ENCODE measurements at places on chromosomes 1 and 21.

DNA sequence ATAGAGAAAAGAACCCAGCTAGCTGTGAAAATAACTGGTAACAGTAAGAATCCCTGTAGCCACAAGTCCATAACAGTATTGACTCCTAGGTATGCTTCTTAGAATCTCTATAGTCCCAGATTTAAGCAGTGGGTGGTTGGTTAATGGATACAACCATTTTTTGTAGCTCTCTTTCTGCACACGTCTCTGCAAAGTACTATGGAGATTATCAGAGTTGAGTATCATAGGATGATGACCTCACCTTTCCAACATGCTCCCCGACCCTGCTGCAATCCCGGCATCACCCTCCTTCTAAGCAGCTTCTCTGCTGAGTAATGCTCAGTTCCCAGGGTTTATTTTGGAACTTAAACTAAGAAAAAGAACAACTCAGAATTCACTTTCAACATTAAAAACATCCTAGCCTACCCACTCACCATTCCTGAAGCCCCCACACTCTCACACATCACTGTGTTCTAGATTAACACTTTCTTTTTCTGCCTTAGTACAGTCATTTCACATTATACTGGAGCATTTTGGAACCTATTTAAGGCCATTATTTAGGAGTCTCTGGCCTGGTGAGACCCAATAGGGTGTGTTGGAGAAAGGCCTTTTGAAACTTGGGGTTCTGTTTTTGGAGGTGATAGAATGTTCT, 2.7 kb downstream of the MLLT11 start:
- no peak for DNase-seq

GRCh38 chr1:83999316-83999819, 436 bp upstream of the TTLL7 start:
- DNase-seq = peak; percentile 82

DNA sequence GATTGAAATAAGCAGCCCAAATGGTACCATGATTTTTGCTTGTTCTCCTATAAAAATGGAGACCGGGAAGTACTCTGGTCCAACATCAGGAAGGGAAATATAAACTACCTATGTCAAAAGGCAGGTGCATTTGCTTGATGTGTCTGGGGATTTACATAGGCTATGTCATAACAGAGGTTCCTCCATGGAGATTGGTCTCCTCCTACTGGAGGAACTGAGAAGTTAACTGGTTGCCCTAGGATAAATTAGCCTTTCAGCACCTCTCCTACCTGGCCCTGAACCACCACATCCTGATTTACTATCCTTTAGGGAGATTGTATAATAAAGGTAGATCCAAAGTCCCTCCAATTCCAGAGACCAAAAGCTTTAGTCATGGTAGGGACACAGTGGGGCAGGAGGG, 1109.3 kb upstream of the B3GALT2 start:
- no peak for DNase-seq

DNA sequence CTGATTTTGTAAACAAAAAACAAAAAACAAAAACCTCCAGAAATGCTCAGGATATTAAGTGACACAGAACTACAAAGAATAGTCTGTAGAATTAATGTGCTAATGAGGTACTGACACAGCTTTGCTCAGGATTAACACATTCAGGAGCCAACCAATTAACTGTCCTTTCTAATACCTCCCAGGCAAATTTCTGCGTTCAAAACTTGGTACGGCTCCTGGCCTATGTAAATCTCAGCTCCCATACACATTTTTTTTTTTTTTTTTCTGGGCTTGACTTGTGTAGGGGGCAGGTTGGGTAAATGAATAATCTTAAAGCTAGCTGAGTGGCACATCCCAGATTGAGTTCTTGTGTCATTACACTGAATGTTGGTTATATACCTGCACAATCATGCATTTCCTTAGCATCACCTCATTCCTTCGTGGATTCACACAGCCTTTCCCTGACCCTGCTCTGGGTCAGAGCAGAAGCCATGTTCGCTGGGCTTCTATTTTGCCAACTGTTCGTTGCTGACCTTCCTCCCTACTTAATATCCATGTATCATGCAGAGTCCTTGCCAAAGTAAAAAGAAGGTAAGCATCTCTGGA, 12.6 kb upstream of the IER5 start:
- no peak for DNase-seq

DNA sequence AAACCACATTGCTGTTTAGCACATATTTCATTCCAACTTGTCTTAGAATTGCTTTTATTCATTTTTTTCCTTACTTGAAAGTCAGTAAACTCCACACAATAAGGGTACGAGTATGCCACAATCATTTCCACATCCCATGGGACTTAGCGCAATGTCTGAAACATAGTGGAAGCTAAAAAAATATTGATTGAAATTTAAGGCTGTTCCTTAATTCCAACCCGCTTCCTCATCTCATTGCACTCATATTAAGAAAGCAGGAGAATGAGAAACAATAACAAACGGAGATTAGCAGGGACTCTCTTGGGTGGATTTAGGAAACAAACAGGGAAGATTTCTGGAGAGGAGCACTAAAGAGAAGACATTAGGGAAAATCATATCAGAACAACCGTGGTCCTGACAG, 39.3 kb upstream of the RGS4 start:
- DNase-seq = no peak

DNA sequence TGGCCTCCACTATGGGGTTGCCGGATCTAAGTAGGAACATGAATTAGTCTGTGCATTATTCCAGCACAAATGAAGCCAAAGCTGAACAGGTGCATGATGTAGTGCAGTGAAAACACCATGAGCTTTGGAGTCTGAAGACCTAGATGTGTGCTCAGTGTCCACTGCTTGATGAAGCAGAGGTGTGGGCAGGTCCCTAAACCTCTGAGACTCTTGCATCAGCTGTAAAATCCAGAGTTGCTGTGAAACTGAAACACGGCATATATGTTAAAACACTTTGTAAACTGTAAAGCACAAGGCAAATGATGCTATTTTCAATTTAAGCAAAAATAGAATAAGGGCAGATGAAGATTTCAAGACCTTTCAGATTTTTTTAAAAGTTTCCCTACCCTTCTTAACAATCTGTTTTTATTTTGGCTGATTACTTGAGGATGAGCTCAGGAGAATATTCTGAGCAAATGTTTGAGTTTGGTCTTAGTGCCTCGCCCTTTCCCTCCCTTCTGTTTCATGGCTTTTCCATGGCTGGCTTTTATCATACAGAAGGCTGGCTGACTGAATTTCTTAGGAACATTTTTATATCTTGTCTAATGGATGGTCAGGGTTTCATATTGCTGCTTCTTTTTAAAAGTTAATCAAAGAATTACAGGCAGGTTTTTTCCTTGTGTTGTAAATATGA, 221.8 kb downstream of the NTNG1 start:
- DNase-seq = no peak

GRCh38 chr1:115980998-115981993, 5.0 kb downstream of the SLC22A15 start:
- DNase-seq = peak; percentile 9

GRCh38 chr1:162016631-162017030, 7.0 kb downstream of the OLFML2B start:
- DNase-seq = no peak

GRCh38 chr1:200034761-200035396, 7.4 kb downstream of the NR5A2 start:
- no peak for DNase-seq

DNA sequence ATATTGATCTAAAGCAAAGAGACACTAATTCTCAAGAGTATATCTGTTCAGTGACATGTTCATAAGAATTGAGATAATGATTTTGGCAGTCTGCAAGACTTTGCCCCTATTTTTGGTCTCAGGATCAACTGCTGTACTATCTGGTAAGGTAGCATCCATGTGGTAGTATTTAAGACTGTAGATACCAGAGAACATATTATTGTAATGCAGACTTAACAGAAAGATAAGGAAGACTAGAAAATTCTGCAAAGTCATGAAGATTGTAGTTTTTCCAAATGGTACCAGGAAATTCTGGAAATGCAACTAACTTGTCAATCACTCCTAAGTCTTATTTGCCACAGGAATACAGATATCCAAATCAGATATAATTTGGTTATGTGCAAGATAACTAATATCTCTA, 35.1 kb downstream of the RNF2 start:
- DNase-seq = no peak

DNA sequence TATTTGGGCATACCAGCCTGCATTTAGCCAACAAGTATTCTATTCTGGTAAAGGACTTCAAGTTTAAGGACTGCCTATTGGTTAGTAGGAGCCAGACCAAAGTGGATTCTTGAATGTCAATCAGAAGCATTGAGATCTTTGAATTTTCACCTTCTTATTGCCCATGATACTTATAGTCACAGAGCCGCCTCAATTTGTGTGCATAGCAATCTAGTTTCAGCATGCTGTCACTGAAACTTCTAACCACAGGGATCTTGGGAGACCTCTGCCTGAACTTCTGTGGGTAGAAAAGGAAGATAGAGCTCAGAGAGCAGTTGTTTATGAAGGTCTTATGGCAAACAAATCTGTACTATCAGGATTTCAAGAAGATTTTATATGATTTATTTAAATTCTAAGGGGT, 501.4 kb upstream of the USP24 start:
- DNase-seq = no peak

DNA sequence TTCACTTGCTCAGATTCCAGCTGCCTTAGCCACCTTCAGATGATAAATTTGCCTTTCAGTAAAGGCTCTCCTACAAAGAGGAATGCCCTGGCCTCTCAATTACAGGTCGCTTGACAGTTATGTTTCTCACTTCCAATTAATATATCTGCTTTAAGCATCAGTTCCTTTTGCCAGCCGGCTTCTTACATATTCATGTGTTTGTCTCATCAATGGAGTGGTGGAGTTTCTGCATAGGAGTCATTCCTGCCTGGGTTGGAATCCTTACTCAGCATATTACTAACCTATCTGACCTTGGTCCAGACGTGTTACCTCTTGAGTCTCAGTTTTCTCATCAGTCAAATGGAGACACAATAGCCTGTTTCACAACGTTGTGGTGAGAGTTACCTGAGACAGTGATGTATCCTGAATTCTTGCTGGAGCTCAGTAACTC, 9.4 kb upstream of the SESN2 start:
- DNase-seq = no peak

DNA sequence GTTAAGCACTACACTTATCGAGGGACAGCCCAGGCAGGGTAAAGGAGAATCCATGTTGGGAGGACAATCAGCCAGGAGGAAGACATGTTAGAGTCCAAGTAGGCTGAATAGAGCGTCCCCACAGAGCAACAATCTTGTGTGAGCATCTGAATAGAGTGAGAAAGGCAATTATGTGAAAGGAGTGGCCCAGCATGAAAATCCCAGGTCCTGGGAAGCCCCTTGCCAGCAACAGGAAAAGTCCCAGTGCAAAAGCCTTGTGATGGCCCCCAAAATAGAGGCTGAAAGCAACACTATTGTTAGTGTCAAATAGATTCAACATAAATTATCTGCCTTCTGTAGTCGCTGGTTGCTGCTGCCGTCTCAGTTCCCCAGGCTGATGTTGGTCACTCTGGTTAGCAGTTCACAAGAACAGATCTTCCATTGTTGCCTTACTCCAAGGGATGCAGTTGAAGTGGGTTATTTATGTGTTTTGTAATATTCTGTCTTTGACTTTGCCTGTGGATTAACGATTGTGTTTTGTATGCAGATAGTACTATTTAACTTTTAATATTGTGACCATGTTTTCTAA, 12.1 kb upstream of the ABL2 start:
- no peak for DNase-seq

DNA sequence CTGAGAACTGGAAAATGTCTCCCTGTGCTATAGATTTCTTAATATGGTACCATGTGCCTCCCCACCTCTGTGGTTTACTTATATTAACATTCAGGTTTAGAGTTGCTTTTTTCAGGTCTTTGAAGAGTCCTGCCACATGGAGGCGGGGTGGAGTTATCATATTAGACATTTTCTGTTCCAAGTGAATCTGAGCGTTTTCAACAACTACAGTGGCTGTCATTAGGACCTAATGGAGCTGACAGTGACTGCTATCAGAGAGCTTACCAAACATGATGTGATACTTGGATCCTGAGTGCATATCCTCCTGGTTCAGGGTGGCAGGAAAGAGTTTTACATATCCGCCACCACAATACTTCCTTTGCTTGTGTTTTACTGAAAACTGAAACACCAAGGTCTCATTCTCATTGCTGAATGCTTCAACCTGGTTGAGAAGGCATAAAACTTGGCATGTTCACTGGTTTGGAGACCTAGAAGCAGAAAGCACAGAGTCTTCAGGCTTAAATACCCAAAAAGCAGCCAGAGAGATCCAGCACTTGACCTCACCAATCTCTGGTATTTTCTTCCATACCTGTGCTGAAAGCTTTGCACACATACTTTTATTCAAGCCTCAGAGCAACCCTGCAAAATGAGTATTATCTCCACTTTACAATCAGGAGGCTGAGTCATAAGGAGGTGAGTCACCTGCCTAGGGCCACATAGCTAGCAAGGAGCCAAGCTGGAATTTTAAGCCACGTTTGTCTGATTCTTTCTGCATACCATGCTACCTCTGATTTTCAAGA, 47.4 kb upstream of the OSBPL9 start:
- DNase-seq = no peak

GRCh38 chr1:1402072-1402900, 3.2 kb upstream of the CCNL2 start:
- DNase-seq = no peak

DNA sequence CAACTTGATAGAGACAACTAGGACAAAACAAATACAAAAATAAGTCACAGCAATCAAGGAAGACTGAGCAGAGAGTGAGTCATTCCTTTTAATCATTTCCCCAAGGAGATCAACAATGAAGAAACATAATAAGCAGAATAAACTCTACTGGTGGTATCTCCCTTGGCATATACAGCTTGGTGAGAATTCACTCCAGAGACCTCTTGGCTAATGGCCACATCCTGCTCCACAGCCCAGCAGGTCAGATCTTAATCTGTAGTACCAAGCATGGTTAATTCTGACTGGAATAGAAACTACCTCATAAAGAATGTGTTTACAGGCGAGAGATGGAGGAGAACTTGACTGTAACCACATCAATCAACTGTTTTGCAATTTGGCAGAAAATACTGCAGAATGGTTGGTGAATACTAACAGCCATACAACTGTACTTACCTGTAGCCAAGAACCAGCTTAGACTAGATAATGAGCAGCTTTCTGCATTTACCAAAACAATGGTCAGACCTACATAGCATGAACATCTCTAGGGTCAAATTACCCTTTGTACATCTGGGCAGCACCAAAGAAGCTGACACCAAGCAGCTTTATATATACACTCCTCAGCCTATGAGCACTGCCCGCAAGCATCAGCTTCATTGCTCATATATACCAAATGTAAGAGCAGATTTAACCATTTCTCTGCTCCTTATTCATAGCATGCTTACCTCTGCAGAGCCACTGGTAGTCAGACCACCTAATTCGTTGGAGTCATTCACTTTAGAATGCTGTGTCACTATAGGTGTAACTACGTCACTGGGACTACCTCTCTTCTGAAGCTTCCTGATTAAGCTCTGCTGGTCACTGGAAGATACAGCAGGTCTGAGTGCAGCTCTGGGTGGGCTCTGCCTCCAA, 51.0 kb downstream of the KIAA0319L start:
- DNase-seq = no peak

DNA sequence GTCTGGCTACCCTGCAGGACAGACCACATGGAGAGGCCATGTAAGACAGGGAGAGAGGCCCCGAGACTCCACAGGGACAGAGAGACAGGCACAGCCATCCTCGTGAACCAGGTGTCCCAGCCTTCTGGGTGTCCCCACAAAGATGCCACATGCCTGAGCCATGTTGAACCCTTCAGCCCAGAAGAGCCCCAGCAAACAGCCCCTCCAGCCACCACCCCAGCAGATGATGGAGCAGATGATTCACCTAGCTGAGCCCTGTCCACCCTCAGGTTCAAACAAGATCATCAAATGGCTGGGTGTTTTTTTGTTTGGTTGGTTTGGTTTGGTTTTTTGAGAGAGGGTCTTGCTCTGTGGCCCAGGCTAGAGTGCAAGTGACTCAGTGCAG, 78.7 kb downstream of the DHRS3 start:
- no peak for DNase-seq

- DNase-seq = no peak
These were observed 11.4 kb downstream of the FASLG start for GRCh38 chr1:172670316-172670715.

All from NCI-H2171 (cell line).